ENCODE measurements at places on chromosomes 12 and 14. TPM values are rescaled to one million over a fixed set of nuclear protein-coding genes. Genes with fewer than 3 reads are reported as not detected.

FAIM2 gene
- 49.8 TPM for total RNA-seq

ACOT6 gene
- total RNA-seq = not detected

IL31 gene
- not detected for total RNA-seq

PPM1H gene
- total RNA-seq = 0.65 TPM

GYS2 gene
- total RNA-seq = not detected

CCDC175 gene
- total RNA-seq = not detected

GARIN6 gene
- total RNA-seq = not detected

- no peaks in the 10 kb centered on the region for H3K4me1 ChIP-seq
- no peak overlapping the region for H3K27ac ChIP-seq
- H3K4me3 ChIP-seq = no peak overlapping the region
- no peaks in the 10 kb centered on the region for H3K36me3 ChIP-seq
Observed at GRCh38 chr14:34233619-34234018, 228.4 kb downstream of the SPTSSA start.

GRCh38 chr12:80745851-80746505 lies 29.3 kb downstream of the MYF5 start:
- no peak overlapping the region for H3K27ac ChIP-seq
- DNase-seq = no peak
- no peaks in the 10 kb centered on the region for H3K36me3 ChIP-seq
- no peaks in the 10 kb centered on the region for H3K4me1 ChIP-seq
- H3K4me3 ChIP-seq = no peak overlapping the region

GRCh38 chr14:89424241-89424640 lies 7.2 kb upstream of the FOXN3 start:
- no peak overlapping the region for H3K4me3 ChIP-seq
- H3K27me3 ChIP-seq = 0 out of 2 replicates have a peak, but pooled peaks cover 2% of the 10 kb centered on the region
- H3K36me3 ChIP-seq = no peaks in the 10 kb centered on the region
- H3K27ac ChIP-seq = no peak overlapping the region
- DNase-seq = no peak
- H3K4me1 ChIP-seq = peaks cover 1% of the 10 kb centered on the region

DNA sequence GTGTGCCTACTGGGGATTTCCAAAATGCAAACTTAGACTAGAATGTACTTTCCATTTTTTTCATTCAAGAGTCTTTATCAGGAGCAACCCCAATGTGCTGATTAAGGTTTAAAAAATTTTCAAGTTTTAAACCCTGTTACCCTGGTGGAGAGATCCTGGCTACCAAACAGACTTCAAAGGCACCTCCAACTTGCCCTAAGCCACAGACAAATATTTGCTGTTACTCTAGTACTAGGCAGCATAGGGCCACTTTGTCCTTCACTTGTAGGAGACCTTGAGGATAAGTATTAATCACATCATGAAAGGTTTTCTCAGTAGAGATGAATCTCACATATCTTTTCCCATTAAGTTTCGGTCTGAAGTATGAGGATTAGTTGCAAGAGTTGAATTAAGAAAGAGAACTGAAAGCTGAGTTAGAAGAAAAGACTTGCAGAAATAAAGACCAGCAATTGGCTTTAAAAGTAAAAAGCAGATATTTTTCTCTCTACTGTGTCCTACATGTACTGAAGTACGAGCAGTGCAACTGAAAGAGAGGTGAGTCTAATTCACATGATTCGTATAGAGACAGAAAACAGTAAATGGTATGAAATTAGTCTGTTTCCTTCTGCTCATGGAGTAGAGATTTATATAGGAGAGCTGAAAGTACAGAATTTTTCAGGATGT lies 28.3 kb downstream of the NTN4 start:
- H3K27me3 ChIP-seq = no peaks in the 10 kb centered on the region
- no peak overlapping the region for H3K27ac ChIP-seq
- no peak overlapping the region for H3K4me3 ChIP-seq
- H3K4me1 ChIP-seq = no peaks in the 10 kb centered on the region
- DNase-seq = no peak
- H3K36me3 ChIP-seq = no peaks in the 10 kb centered on the region

DNA sequence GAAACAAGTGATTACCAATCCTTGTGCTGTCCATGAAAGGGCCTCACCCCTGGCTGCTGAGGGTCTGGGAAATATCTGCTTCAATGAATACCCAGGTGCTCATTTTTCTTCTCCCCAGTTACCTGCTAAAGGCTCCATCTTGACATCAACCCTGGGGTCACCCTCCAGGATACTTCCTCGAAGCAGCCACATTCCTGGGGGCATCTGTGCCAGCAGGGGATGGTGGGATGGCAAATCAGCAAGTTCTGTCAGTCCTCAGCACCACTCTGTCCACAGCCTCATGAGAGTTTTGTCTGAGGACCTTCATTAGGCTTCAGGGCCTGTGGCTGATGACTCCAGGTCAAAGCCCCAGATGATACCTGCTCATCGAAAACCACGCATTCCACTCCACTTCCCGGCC lies 124.8 kb downstream of the ZFP36L1 start:
- H3K27ac ChIP-seq = no peak overlapping the region
- DNase-seq = no peak
- peaks cover 37% of the 10 kb centered on the region for H3K4me1 ChIP-seq
- H3K36me3 ChIP-seq = no peaks in the 10 kb centered on the region
- no peak overlapping the region for H3K4me3 ChIP-seq

- H3K4me1 ChIP-seq = no peaks in the 10 kb centered on the region
- no peaks in the 10 kb centered on the region for H3K27me3 ChIP-seq
- H3K27ac ChIP-seq = no peak overlapping the region
- no peak overlapping the region for H3K4me3 ChIP-seq
- peaks cover 53% of the 10 kb centered on the region for H3K36me3 ChIP-seq
Observed at GRCh38 chr12:95130096-95130495, 56.7 kb upstream of the NR2C1 start.

DNA sequence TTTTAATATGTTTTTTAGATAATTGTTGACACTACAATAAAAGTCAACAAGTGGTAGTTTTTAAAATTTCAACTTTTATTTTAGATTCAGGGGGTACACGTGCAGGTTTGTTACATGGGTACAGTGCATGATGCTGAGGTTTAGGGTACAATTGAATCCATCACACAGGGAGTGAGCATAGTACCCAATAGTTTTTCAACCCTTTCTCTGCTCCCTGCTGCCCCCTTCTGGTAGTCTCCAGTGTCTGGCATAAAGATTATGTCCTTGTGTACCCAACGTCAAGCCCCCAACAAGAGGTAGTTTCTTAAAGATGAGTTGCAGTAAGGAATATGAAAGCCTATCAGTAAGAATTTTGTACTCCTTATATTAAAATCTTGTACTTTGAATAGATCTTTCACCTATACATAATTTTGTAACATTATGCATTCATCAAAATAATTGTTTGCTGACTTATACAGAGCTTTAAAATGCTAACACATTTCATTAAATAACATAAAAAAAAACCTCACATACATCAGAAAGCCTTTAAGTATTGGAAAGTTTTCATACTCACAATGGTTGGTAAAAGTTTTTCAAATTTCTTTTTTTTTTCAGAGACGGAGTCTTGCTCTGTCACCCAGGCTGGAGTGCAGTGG lies 5.4 kb upstream of the RALGAPA1 start:
- no peaks in the 10 kb centered on the region for H3K36me3 ChIP-seq
- no peaks in the 10 kb centered on the region for H3K27me3 ChIP-seq
- no peak overlapping the region for H3K4me3 ChIP-seq
- peaks cover 2% of the 10 kb centered on the region for H3K4me1 ChIP-seq

DNA sequence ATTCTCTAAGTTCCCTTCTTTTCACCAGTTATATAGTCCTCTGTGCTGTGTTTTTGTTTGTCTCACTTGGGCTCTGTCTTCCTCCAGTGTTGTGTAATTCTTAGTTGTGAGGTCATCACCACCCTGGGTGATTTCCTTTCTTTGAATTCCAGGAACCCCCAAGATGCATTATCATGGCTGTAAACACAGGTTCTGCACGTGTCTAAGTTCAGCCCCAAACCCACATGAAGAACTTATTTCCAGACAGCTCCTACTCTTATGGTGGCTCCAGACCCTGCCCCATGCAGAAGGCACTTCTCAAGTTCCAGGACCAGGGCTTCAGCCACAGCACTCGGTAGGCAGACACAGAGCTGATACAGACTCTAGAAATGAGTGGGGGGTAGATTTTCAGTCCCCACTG lies 560.5 kb downstream of the BCL11B start:
- no peak overlapping the region for H3K27ac ChIP-seq
- H3K36me3 ChIP-seq = no peaks in the 10 kb centered on the region
- no peak for DNase-seq
- no peaks in the 10 kb centered on the region for H3K4me1 ChIP-seq
- no peak overlapping the region for H3K4me3 ChIP-seq
- no peaks in the 10 kb centered on the region for H3K27me3 ChIP-seq

- H3K4me3 ChIP-seq = no peak overlapping the region
- no peaks in the 10 kb centered on the region for H3K4me1 ChIP-seq
- no peak overlapping the region for H3K27ac ChIP-seq
- DNase-seq = no peak
- H3K36me3 ChIP-seq = no peaks in the 10 kb centered on the region
Observed at GRCh38 chr12:81005606-81006005, 67.9 kb upstream of the LIN7A start.

GRCh38 chr12:12741660-12742059 lies 24.5 kb downstream of the CDKN1B start:
- H3K4me1 ChIP-seq = peaks cover 6% of the 10 kb centered on the region
- H3K36me3 ChIP-seq = no peaks in the 10 kb centered on the region
- no peaks in the 10 kb centered on the region for H3K27me3 ChIP-seq
- no peak for DNase-seq

DNA sequence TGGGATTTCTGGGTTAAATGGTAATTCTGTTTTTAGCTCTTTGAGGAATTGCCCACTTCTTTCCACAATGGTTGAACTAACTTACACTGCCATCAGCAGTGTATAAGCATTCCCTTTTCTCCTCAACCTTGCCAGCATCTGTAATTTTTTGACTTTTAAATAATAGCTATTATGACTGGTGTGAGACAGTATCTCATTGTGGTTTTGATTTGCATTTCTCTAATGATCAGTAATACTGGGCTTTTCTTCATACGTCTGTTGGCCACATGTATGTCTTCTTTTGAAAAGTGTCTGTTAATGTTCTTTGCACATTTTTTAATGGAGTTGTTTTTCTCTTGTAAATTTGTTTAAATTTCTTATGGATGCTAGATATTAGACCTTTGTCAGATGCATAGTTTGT lies 323.7 kb downstream of the CCDC91 start:
- H3K36me3 ChIP-seq = no peaks in the 10 kb centered on the region
- H3K4me1 ChIP-seq = peaks cover 8% of the 10 kb centered on the region
- no peak overlapping the region for H3K4me3 ChIP-seq
- H3K27ac ChIP-seq = no peak overlapping the region

- no peaks in the 10 kb centered on the region for H3K27me3 ChIP-seq
- peaks cover 7% of the 10 kb centered on the region for H3K4me1 ChIP-seq
- no peaks in the 10 kb centered on the region for H3K36me3 ChIP-seq
- H3K4me3 ChIP-seq = no peak overlapping the region
- H3K27ac ChIP-seq = no peak overlapping the region
Observed at GRCh38 chr12:93943780-93944179, 204.6 kb upstream of the PLXNC1 start.

DNA sequence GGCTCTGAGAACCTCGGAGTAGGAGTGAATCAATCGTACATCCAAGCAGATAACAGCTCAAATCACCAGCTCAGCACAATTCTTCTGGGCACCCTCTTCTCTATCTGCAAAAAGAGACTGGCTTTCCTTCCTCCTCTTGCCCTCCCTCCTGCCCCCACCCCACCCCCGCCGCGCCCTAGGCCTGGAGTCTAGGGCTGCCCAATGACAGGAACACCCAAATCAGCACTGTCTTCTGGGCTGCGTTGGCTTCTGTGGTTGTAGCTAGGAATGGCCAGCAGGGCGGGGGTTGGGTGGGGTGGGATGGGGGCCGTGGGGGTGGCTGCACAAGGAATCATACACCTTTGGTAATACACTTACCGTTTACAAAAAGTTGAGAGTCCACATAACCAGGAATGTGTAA lies 28.0 kb upstream of the TMCC3 start:
- no peak for DNase-seq
- H3K27ac ChIP-seq = no peak overlapping the region
- no peaks in the 10 kb centered on the region for H3K36me3 ChIP-seq
- no peaks in the 10 kb centered on the region for H3K4me1 ChIP-seq

DNA sequence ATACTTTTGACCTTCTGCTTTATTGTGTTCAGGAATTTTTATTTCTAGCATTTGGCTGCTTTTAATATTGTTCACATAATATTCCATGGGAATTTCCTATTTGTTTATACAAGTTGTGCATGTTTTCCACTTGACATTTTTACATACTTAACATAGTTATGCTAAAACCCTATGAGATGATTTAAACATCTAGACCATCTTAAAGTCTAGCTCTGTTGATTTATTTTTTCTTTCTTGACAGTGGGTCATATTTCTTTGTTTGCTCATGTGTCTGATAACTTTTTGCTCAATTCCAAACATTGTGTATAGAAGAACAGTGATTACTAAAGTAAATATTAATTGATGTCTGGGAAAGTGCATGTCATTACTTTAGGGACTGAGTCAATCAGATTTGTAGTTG lies 202.1 kb upstream of the PDZRN4 start:
- peaks cover 18% of the 10 kb centered on the region for H3K4me1 ChIP-seq
- H3K27me3 ChIP-seq = no peaks in the 10 kb centered on the region
- H3K4me3 ChIP-seq = no peak overlapping the region
- no peak for DNase-seq
- no peaks in the 10 kb centered on the region for H3K36me3 ChIP-seq

DNA sequence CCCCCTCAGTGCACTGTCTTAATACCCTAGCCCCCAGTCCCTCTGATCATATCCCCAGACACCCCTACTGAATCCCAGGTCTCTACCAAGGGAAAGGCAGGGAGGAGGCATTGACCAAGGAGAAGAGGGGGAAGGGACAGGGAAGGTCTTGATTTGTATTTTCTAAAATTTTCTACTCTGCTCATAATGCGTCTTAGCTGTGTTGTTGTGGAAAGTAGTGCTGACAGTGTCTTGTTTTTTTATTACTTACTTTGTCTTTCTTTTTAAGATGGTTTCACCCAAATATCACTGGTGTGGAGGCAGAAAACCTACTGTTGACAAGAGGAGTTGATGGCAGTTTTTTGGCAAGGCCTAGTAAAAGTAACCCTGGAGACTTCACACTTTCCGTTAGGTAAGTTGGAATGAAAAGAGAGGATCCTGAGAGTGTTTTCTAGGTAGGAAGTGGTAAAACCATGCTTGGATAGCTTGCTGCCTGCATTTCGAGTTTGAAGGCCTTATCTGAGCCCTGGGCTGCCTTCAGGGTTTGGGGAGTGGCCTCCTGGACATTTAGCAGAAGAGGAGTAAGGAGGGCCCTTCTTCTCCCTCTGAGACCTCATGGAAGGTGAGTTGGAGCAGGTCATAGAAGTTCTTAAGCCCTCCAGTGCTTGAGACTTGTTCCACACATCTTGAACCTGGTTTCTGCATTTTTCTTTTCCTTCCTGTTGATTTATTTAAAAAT lies 27.4 kb downstream of the PTPN11 start:
- DNase-seq = no peak
- no peak overlapping the region for H3K4me3 ChIP-seq
- H3K36me3 ChIP-seq = peaks cover 12% of the 10 kb centered on the region

GRCh38 chr12:75660107-75660530 lies 148.7 kb upstream of the KRR1 start:
- no peak for DNase-seq
- H3K4me3 ChIP-seq = no peak overlapping the region
- no peaks in the 10 kb centered on the region for H3K36me3 ChIP-seq
- H3K27ac ChIP-seq = no peak overlapping the region
- H3K27me3 ChIP-seq = no peaks in the 10 kb centered on the region
